Muscle of leg (tissue), 16 donors: ENCODE measurements at places on chromosomes 16 and 17. TPM values are rescaled to one million over a fixed set of nuclear protein-coding genes. Genes with fewer than 3 reads are reported as not detected.

ZP2 gene
- total RNA-seq: 0.09 TPM

RNF222 gene
- not detected for total RNA-seq

ZNF385C gene
- total RNA-seq: 2.8 TPM

PLA2G10 gene
- total RNA-seq: 0.18 TPM

SLC38A8 gene
- total RNA-seq: not detected

ARRB2 gene
- total RNA-seq: 12.9 TPM

SPHK1 gene
- 1.7 TPM for total RNA-seq

CLEC10A gene
- 1.9 TPM for total RNA-seq

MPP2 gene
- total RNA-seq: 1.5 TPM

BAHCC1 gene
- 6.9 TPM for total RNA-seq

OR3A3 gene
- not detected for total RNA-seq

ARSG gene
- total RNA-seq: 3.0 TPM

LHX1 gene
- not detected for total RNA-seq

CSH2 gene
- 8.5 TPM for total RNA-seq

TBC1D26 gene
- 0.31 TPM for total RNA-seq

BEAN1 gene
- total RNA-seq: 0.40 TPM

SPEM2 gene
- not detected for total RNA-seq

WFIKKN2 gene
- 2.0 TPM for total RNA-seq

TMIGD1 gene
- total RNA-seq: not detected

CX3CL1 gene
- total RNA-seq: 2.5 TPM

TXNDC17 gene
- 72.0 TPM for total RNA-seq

NEK8 gene
- 1.9 TPM for total RNA-seq

PHOSPHO1 gene
- 7.5 TPM for total RNA-seq

DOC2A gene
- total RNA-seq: 0.22 TPM

SARM1 gene
- total RNA-seq: 3.3 TPM

SLC2A4 gene
- total RNA-seq: 21.3 TPM

RUNDC1 gene
- total RNA-seq: 5.3 TPM

ZSCAN10 gene
- 0.13 TPM for total RNA-seq

NHERF2 gene
- 22.1 TPM for total RNA-seq

EIF5A gene
- 175 TPM for total RNA-seq

TNK1 gene
- 0.31 TPM for total RNA-seq

KRT222 gene
- 1.3 TPM for total RNA-seq

HOXB1 gene
- total RNA-seq: not detected

BOLA2 gene
- 5.2 TPM for total RNA-seq

SERPINF2 gene
- 0.58 TPM for total RNA-seq

SPNS2 gene
- 5.0 TPM for total RNA-seq

TEKT3 gene
- total RNA-seq: 1.9 TPM

NRN1L gene
- total RNA-seq: 0.75 TPM

STH gene
- total RNA-seq: not detected

PRR35 gene
- 0.13 TPM for total RNA-seq

STAC2 gene
- total RNA-seq: 0.04 TPM

TMEM220 gene
- total RNA-seq: 6.5 TPM

ARL5C gene
- total RNA-seq: 0.31 TPM

ZC3H7A gene
- 38.9 TPM for total RNA-seq

GRIN2C gene
- 2.3 TPM for total RNA-seq

TMEM114 gene
- not detected for total RNA-seq

CD300E gene
- 0.09 TPM for total RNA-seq

FNDC8 gene
- not detected for total RNA-seq
